Chondrocyte (in vitro differentiated cells): ENCODE measurements at places on chromosomes 16 and 17.

GRCh38 chr16:8511464-8511863, 78.8 kb downstream of the TMEM114 start:
- DNase-seq = no peak

DNA sequence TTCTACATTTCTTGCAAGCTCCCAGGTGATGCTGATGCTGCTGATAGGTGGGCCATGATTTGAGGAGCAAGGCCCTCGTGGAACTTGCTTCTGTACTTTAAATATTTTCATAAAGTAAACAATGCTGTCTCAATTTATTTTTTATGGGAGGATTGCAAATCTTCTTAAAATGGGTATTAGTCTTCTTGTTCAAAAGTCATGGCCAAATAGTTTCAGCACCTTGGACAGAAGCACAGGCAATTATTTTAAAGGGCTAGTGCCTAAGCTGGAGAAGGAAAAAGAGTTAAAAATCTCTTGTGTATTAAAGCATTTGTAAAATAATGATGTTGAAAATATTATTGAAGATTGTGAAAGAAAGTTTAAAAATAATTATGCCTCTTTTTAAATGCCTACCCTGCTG, 50.5 kb downstream of the GPR139 start:
- DNase-seq = no peak

DNA sequence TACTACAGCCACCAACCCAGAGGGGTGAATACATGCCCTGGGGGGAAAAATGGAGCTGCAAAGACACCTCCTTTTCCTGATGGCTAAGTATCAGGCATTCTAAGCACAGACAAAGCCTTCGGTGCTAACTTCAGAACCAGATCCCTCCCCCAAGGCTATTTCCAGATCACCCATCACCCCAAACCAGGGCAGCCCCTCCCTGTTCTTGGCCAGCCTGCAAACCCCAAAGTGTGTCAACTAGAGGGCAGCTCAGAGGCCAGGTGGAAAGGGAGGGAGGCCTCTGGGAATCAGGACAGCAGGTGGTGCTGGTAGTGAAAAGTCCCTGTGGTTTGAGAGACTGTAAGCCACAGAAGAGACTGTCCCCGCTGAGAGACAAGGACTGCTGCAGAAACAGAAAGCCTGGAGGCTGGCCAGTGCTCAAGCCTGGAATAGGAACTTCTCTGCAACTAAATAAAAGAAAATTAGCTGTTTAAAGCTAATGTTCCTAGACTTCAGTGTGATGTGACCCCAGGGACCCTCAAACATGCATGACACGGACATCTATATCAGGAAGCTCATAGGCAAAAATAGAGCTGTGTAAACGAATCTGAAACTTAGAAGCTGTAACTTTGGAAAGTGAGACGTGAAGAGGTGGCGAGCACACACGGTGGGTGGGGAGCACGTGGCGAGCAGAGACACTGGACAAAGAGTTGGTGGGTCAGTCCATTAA, 9.1 kb downstream of the TUBG1 start:
- DNase-seq = no peak

DNA sequence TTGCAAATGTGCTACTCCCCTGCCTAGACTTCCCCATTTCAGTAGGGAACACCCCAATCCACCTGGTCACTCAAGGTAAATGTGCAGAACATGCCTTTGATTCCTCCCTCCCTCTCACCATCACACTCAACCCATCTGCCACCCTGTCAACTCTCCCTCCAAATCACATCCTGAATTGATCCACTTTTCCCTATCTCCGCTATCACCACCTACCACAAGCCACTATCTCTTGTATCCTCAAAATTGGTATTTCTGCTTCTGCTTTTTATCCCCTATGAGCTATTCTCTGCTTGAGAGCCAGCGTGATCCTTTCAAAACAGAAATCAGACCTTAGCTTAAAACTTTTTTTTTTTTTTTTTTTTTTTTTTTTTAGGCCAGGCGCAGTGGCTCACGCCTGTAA, 5.4 kb upstream of the NOL11 start:
- DNase-seq = no peak

DNA sequence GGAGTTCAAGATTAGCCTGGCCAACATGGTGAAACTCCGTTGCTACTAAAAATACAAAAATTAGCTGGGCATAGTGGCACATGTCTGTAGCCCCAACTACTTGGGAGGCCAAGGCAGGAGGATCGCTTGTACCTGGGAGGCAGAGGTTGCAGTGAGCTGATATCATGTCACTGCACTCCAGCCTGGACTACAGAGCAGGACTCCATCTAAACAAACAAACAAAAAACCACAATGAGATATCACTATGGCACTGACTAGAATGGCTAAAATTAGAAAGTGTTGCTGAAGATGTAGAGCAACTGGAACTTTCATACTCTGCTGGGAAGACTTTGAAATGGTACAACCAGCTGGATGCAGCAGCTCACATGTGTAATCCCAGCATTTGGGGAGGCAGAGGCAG, 6.5 kb upstream of the TNK1 start:
- DNase-seq = no peak

DNA sequence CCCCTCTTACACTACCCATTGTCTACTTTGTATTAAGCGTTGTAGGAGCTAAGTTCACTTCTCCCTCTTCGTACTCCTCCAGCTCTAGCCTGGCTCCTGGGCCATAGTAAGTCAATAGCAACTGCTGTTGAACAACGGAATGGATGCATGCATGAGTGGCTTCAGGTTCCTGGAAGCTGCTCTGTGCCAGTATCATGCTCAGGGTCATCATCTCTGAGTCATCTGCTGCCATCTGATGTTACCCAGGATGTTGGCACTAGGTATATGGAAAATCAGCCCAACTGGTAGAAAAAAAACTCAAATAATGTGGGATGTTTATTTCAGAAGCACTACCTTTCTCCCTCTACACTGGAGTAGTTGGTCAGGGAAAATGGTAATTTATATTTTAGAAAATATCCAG, 536.8 kb downstream of the NPIPA7 start:
- DNase-seq = no peak

- DNase-seq = no peak
These were observed 38.6 kb upstream of the PMFBP1 start for GRCh38 chr16:72210555-72210954.

DNA sequence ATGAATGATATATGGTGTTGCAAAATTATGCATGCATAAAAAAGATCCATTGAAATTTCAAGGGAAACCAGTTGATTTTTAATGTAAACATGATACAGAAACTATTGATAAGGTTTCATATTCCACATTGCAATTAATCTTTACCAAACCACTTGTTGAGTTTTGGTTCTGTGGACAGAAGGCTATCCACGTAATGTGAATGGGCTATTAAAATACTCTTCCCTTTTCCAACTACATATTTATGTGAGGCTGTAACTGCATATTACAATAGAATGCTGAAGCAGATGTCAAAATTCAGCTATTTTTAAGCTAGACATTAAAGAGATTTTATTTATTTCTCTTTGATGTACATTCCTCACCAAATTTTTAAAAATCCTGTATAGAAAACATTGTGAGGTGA, 33.7 kb upstream of the VPS4A start:
- DNase-seq = no peak

- no peak for DNase-seq
These were observed 78.9 kb downstream of the CNGB1 start for GRCh38 chr16:57892041-57892440.

DNA sequence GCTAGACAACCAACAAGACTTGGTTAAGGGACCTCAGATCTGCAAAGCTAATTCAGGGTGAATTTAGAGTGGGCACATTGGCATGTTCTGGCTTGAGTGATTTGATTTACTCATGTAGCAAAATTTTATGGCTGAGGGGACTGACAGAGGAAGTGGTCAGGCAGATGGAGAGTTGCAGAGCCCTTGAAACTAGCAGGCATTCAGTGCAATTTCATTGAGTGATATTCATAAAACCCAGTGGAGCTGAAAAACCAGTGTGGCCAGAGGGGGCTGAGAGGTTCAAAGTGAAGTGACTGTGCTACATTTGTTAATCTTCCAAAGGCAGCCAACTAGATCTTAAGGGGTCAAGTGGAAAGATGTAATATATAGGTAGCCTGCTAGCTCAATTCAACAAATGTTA, 2.2 kb upstream of the TMEM94 start:
- DNase-seq = no peak

DNA sequence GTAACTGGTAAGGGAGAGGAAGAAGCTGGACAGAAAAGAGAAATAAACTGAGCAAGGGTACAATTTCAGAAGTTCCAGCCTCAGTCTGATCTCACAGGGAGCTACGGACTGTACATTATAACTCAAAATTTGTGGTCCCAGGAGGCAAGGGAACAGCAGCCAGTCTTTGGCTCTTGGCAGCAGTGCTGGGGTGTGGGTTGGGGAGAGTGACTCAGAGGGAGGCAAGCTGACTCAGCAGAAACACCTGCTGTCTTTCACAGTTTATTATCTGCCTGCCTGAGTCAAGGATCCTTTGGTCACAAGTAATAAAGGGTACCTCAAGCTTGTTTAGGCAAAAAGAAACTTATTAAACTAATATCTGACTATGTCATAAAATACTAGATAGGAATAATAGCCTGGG, 73.5 kb upstream of the KIF2B start:
- DNase-seq = no peak

GRCh38 chr17:59300941-59301340, 30.5 kb upstream of the YPEL2 start:
- no peak for DNase-seq

DNA sequence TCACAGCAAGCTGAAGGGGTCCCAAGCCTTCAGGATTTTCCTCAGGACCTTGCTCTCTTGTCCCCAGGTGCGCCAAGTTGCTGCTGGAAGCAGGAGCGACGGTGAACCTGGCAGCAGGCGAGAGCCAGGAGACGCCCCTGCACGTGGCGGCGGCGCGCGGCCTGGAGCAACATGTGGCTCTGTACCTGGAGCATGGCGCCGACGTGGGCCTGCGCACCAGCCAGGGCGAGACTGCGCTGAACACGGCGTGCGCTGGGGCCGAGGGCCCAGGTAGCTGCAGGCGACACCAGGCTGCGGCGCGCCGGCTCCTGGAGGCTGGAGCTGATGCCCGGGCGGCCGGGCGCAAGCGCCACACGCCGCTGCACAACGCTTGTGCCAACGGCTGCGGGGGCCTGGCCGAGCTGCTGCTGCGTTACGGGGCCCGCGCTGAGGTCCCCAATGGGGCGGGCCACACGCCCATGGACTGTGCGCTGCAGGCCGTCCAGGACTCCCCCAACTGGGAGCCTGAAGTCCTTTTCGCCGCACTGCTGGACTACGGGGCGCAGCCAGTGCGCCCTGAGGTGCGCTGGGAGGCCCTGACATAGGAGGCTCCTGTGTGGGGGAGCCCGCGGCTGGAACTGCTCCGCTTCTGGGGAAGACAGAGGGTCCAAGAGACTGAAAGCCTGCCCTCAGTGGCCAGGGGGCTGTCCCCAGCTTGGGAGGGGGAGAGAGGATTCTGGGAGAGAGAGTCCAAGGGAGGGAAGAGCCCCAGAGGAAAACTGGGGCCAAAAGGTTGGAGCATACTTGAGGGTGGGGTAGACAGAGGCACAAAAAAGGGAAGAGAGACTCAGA, 6.4 kb downstream of the ASB16 start:
- DNase-seq = no peak

GRCh38 chr17:7961421-7961820, 29.4 kb downstream of the CNTROB start:
- no peak for DNase-seq

DNA sequence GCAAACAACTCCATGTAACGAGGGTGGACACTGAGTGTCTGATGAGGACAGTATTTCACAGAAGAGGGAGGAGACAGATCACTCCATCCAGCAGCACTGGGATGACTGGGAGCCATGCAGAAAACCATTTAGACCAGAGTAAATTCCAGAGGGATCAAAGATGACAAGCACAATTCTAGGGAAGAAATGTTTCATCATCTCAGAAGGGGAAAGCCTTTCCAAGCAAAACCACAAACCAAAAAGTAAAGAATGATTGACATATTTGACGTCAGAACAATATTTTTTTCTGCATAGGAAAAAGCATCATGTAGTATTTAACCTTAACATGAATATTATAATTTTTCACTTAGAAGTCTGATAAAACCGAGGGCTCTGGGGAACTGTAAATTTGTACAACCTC, 4.8 kb downstream of the DNASE1 start:
- no peak for DNase-seq

GRCh38 chr17:80919331-80920311, 72.0 kb upstream of the CHMP6 start:
- DNase-seq = peak; percentile 85

DNA sequence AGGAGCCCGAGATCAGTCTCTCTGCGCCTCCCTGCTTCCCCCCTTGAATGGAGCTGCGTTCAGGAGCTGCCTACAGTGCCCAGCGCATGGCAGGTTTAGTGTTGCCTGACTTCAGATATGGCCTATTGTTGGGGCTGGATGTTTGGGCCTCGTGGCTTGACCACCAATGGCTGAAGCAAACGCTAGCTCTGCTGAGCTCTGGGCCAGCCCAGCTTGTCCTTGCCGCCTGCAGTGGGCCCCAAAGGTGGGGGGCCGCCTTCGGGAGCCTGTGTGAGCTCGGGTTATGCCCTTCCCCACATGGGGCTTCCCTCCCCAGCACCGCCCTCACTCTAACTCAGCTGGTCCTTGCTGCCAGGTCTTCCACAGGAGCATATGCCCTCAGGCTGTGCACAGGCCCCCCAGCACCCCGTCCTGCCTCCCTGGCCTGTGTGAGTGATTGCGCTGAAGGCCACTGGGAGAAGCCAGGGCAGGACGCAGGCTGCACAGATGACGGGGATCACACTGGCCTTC, 2.0 kb upstream of the METTL26 start:
- DNase-seq = no peak

DNA sequence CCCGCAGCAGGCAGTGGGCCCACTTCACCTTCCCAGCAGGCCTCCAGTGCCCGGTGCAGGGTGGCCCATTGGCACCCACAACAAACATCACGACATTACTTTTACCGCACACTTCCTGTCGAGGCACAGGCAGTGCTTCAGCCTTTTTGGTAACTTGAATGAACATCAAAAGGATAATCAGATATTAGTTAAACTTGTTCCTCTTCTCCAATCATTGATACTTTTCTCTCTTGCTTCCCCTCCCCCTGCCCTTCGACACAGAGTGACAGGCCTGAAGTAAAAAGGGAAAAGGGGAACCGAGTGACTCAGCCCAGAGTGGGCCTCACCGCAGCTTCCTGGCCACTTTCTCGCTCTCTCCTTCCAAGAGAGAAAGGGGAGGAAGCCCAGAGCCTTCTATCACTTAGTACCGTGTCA, 507.0 kb downstream of the MAF start:
- no peak for DNase-seq

GRCh38 chr16:31695667-31696066, 168.0 kb downstream of the AHSP start:
- no peak for DNase-seq

GRCh38 chr17:31787857-31788570, 71.0 kb downstream of the COPRS start:
- no peak for DNase-seq

GRCh38 chr17:6554871-6555330, 1.5 kb downstream of the PITPNM3 start:
- DNase-seq = no peak
